ENCODE measurements at places on chromosomes 12 and 14.

DNA sequence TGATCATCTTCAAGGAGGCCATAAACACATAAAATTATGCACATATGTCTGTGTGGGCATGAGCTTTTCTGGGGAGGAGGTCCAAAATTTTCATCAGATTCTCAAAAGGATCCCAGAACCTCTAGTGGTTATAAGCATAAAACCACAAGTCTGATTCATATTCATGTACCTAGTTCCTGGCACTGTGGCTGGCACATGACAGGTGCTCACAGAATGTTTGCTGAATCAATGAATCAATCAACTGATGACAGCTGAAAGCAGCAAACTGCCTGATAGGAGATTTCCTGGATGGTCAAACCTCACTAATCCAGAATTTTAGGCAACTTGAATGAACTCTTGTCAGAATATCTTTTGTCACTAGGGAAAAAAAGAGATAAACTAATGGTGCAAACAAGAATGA, 13.5 kb upstream of the CMKLR1 start:
- no peak for DNase-seq

DNA sequence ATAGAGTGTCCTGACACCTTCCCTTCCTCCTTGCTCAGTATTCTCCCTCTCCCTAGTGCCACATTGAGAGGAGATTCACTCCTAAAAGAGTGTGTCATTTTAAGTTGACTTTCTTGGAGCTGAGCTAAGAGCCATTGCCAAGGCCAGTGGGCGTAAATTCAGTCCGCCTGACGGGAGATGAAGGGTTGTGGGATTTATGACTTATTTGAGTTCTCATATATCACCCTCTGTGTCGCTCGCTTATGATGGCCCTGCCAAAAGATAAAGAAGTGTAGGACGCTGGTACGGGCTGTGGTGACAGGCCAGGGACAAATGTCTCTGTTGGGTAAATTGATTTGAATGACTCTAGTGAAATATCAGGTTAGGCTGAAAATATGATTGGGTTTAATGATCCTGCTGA, 867.4 kb downstream of the NRXN3 start:
- DNase-seq = no peak

- no peak for DNase-seq
Observed at GRCh38 chr14:53766106-53766505, 190.5 kb downstream of the BMP4 start.

GRCh38 chr12:105921872-105922669, 216.7 kb downstream of the NUAK1 start:
- DNase-seq = no peak

DNA sequence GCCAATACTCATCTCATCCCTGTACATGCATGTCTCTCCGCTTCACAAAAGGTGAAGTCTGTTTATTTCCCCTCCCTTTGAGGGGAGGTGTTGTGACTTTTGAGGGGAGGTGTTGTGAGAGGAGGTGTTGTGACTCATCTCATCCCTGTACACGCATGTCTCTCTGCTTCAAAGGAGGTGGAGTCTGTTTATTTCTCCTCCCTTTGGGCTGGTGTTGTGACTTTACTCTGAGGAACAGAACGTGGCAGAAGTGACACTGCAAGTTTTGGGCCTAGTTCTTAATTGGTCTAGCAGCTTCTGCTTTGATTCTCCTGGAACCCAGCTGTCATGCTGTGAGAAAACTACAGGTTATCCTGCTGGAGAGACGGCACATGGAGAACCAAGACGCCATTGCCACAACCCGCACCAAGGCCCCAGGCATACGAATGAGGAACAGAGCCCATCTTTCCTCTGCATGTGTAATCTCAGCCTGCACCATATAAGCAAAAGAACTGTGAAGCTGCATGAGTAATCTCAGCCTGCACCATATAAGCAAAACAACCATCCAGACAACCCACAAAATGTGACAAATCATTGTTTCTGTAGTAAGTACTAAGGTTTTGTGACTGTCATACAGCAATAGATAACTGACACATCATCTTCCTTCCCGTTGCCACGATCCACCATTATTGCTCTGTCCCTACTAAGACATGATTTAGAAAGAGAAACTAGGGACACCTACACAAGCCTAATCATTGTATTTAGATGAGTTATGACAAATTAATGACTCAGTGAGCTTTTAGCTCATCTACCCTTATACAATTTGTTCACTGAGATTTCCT, 30.0 kb downstream of the GALNT4 start:
- DNase-seq = peak; percentile 12

- DNase-seq = no peak
Observed at GRCh38 chr14:99930420-99931274, 134.6 kb upstream of the EVL start.

DNA sequence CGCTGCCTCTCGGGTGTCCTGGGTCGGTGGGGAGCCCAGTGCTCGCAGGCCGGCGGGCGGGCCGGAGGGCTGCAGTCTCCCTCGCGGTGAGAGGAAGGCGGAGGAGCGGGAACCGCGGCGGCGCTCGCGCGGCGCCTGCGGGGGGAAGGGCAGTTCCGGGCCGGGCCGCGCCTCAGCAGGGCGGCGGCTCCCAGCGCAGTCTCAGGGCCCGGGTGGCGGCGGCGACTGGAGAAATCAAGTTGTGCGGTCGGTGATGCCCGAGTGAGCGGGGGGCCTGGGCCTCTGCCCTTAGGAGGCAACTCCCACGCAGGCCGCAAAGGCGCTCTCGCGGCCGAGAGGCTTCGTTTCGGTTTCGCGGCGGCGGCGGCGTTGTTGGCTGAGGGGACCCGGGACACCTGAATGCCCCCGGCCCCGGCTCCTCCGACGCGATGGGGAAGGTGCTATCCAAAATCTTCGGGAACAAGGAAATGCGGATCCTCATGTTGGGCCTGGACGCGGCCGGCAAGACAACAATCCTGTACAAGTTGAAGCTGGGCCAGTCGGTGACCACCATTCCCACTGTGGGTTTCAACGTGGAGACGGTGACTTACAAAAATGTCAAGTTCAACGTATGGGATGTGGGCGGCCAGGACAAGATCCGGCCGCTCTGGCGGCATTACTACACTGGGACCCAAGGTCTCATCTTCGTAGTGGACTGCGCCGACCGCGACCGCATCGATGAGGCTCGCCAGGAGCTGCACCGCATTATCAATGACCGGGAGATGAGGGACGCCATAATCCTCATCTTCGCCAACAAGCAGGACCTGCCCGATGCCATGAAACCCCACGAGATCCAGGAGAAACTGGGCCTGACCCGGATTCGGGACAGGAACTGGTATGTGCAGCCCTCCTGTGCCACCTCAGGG, 679 bp downstream of the ARF6 start:
- DNase-seq = peak; percentile 82

DNA sequence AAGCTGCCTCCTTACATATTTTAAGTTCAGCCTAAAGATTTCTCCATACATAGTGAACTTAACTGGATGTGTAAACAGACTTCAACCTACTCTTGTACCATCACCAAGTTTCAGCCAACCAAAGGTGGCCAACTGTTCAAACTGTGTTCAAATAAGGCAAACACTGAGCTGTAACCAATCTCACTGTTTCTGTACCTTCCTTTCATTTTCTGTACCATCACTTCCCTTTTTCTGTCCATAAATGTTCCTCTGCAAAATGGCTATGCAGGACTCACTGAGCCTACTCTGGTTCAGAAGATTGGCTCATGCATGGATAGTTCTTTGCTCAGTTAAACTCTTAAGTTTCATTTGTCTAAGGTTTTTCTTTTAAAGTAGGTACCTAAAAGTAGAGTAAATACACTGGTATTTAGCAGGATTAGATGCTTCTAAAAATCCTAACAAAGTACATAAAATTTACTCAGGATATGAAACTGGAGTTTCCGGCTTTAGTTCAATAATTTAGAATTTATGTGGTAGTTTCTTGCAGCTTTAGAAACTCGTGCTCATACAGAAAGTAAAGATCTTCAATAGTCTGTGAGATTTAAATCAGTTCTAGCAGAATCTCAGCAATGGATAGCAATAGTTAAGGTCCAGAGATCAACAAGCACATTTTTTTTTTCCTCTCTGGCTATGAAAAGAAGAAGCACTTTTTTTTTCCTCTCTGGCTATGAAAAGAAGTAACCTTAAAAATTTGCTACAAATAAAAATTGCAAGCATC, 282.0 kb upstream of the PPFIA2 start:
- no peak for DNase-seq

GRCh38 chr12:75905922-75906321, 125.7 kb downstream of the PHLDA1 start:
- DNase-seq = no peak

GRCh38 chr12:19719672-19720071, 280.4 kb downstream of the AEBP2 start:
- DNase-seq = no peak

- DNase-seq = no peak
Observed at GRCh38 chr12:52744493-52745156, 32.5 kb downstream of the KRT76 start.

GRCh38 chr14:75495882-75496281, 26.4 kb upstream of the BATF start:
- DNase-seq = no peak

DNA sequence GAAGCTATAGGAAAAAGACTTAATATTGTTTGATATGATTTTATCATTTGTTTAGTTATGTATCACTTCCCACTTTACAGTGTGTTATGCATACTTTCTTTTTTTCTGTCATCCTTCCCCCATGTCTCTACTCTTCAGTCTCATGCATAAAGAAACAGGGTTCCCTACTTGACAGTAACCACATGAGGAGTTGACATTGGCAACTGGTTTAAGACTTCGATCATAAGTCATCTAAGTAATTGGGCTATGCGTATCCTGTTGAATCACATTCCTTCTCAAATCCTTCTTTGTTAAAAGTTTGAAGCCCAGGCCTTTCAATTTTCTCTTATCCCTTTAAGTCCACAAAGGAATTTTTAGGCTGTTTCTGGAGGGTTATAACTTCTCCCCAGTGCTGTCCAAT, 358.7 kb downstream of the RAD51B start:
- no peak for DNase-seq

DNA sequence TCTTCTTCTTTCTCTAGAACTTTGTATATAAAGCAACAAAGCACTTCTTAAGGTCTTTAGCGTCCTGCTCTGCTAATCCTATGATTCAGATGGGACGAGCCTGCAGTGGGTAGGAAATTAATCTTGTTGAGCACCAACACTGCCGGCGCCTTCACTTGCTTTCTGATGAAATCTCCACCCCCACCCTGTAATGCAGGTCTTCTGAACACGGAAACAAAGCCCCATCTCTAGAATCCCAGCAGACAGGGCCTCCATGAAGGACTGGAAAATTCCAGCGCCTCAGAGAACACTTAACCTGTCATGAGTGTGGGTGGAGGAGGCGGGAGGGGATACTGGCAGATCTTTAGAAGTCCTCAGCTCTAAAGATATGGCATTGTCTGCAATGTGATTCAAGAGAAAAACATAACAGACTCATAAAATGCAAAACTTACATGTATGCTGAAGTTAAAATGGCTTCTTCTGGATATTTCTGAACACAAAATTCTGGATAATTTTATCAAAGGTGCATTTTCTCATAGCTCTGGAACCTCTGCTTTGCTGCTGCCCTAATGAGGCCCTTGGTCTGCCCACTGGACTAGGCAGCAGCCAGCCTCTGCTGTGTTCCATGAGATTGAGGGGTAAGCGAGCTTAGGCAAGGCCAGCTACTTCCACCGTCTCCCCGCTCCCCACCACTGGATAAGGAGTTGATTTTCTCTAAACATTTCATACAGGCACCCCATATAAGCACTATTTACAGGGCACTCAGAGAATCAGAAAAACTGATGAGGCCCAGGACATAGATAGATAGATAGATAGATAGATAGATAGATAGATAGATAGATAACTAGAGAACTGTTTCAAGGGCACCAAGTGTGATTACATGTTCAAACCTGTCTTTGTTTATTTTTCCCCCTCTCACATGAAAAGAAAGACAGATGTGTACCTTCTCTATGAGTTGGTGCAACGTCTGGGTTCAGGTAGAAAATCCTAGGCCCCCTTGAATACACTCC, 43.1 kb downstream of the ZFP36L1 start:
- DNase-seq = no peak

DNA sequence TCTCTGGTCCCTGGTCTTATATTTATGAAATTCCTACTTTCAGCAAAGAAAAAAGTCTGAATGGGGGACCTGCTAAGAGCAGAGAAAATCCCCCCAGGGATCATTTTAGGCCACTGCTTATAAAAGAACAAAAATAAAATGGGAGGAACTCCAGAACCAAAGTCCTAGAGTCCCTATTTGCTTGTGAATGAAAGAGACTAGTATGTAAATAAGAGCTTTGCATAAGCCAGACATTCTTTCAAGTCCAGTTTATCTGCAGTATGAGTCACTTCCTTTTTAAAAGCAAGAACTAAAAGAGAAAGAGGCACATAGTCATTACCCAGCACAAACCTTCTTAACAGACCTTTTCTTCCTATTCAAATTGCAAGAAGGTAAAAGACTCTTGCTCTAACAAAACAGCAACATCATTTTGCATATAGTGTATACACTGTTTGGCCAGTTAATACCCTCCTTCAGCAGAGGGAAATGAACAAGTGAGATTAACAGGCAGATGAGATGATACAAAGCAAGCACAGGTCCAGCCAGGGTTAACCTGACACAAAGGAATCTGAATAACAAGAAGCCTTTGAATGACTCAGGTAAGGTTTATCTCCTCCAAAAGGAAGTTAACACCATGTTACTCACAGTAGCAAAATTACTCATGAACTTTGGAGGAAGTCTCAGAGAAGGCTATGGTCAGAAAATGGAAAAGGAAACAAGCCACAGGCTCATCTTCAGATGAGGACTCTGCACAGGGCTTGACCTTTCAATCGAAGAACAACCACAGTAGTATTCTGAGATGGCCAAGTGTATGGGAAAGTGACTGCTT, 87.3 kb downstream of the PHLDA1 start:
- DNase-seq = peak; percentile 60

GRCh38 chr12:67457778-67458665, 188.9 kb downstream of the CAND1 start:
- DNase-seq = no peak

DNA sequence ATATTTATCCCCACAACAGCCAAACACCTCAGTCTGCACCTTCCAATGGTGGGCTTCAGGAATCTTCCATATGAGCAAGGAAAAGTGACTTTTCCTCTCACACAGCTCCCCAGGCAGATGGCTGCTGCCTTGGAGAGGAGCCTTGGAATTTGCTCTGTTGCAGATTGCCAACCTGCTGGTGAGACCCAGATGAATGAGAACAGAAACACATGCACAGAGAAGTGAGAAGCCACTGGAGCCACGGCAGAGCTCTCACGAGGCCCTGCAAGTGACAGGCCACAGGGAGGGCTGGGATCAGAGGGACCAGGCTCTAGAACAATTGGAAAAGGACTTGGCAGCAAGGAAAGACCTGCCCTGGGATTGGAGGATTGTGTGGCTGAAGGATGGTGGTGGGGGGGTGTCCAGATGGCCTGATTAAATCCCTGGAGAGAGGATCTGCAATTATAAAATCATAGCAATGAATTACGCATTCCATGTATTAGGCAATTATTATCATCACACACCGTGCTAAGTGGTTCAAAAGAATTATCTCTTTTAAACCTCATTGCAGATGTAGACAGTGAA, 84.9 kb upstream of the PWP1 start:
- DNase-seq = no peak

- DNase-seq = no peak
Observed at GRCh38 chr12:17076028-17076744, 470.2 kb upstream of the LMO3 start.

DNA sequence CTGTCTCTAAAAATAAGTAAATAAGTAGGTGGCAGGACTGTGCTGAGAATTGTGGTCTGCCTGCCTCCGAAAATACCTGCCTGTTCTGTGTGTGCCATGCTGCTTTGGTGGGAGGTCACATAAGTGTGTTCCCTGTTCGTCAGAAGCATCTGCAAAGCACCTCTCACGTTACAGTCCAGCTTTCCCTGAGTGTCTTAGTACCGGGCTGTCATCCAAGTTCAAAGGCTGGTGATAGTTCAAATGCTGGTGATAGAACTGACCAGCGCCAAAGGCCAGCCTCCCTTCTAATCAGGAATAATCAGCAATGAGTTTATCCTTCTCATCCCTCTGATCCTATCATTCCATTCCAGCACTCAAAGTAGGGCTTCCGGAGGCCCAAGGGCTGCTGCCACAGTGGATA, 5.6 kb downstream of the CABP1 start:
- no peak for DNase-seq

All from CD4-positive, alpha-beta T cell treated with Interleukin-4 for 1 hour (primary cell).